Testis (tissue), 5 donors: ENCODE measurements at places on chromosomes 5 and 9. TPM values are rescaled to one million over a fixed set of nuclear protein-coding genes. Genes with fewer than 3 reads are reported as not detected.
A peak's percentile ranks its signal among the peaks of the same experiment; 100 is the strongest.

DNA sequence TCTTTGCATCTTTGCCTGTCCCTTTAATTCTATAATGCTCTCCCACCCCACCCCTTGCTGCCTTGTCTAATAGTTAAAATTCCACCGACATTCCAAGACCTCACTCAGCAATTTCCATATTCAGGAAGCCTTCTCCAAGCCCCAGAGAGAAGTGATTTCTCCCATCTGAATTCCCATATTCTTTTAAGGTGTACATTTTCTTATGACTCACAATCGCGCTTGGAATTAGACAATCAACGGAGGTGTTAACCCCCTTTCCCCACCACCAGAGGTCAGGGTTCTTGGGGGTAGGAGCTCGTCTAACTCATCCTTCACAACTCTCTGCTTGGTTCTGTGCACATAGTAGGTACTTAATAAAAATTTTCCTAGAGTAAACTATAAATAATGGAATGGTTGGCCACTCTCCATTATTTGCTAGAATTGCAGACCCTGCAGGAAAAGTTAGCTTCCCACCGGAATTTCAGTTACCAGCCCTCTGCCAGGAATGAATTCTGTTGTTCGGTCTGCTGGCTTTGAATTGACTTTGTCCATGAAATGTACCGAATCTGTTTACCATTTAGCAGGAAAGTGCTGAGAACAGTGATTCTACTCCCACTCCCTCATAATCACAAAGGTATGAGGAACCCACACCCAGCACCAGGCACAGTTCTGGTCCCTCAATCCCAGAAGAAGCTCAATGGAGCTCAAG lies 5.0 kb downstream of the KCNIP1 start:
- no peak overlapping the region for H3K4me3 ChIP-seq
- H3K27ac ChIP-seq = no peak overlapping the region
- no peaks in the 10 kb centered on the region for H3K27me3 ChIP-seq

DNA sequence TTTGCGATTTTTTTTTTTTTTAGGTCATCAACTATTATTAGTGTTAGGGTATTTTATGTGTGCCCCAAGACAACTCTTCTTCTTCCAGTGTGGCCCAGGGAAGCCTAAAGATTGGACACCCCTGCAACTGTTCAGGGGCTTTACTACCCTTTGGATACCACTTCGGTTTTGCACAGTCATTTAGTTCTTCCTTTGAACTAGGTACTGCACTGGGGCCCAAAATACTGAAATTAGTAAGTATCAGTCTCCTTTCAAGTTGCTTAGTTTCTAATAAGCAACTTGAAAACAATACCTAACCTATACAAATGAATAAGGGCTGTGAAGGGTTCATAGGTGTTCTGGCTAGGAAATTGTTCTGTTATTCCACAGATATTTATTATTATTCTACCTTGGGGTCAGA lies 45.3 kb downstream of the CWC27 start:
- no peaks in the 10 kb centered on the region for H3K4me1 ChIP-seq
- H3K27ac ChIP-seq = no peak overlapping the region
- H3K27me3 ChIP-seq = no peaks in the 10 kb centered on the region
- no peak for DNase-seq
- no peak overlapping the region for H3K4me3 ChIP-seq
- no peaks in the 10 kb centered on the region for H3K36me3 ChIP-seq

The RLN1 gene
- not detected for total RNA-seq

The DBH gene
- total RNA-seq = not detected

The CD74 gene
- 223 TPM for total RNA-seq

DNA sequence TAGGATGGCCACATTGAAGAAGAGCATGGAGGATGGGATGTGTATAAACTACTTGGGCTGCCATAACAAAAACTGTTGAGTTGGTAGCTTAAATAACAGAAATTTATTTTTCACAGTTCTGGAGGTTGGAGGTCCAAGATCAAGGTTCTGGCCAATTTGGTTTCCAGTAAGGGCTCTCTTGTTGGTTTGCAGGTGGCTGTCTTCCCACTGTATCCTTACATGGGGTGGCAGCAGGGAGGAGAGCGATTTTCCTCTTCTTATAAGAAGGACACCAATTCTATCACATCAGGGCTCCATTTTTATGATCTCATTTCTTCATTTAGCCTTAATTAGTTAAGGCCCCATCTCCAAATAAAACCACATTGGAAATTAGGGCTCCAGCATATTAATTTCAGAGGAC lies 465.7 kb downstream of the GADD45G start:
- no peak for DNase-seq
- no peaks in the 10 kb centered on the region for H3K27me3 ChIP-seq
- no peaks in the 10 kb centered on the region for H3K36me3 ChIP-seq

- H3K4me3 ChIP-seq = no peak overlapping the region
- H3K4me1 ChIP-seq = no peaks in the 10 kb centered on the region
- DNase-seq = no peak
- H3K27ac ChIP-seq = no peak overlapping the region
These were observed 345.7 kb downstream of the DEPDC1B start for GRCh38 chr5:60354311-60354710.

The CORO2A gene
- total RNA-seq = 46.3 TPM

DNA sequence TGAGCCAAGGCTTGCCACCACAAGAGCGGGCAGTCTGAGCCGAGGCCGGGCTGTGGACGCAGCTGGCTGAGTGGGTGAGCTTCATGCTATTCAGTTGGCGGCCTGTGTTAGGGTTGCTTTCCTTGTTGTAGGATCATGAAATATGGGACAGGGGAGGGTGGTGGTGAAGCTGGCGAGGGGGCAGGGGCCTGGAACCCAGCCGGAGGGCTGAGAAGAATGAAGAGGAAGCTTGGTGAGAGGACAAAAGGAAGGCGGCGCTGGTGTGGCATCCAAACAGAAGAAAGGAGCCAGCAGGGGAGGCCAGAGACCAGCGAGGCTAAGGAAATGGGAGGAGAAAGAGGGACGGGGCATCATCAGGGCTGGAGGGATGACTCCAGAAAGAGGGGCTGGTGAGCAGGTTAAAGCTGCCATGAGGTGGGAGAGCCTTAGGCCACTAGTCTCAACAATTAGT lies 18.3 kb downstream of the RALGPS1 start:
- no peaks in the 10 kb centered on the region for H3K27me3 ChIP-seq
- H3K4me1 ChIP-seq = no peaks in the 10 kb centered on the region
- no peaks in the 10 kb centered on the region for H3K36me3 ChIP-seq
- no peak overlapping the region for H3K27ac ChIP-seq

GRCh38 chr5:85049020-85049419 lies 664.3 kb upstream of the EDIL3 start:
- DNase-seq = peak; percentile 16
- H3K36me3 ChIP-seq = no peaks in the 10 kb centered on the region
- H3K27me3 ChIP-seq = no peaks in the 10 kb centered on the region

GRCh38 chr9:116524778-116525470 lies 162.2 kb upstream of the TRIM32 start:
- H3K4me3 ChIP-seq = no peak overlapping the region
- no peaks in the 10 kb centered on the region for H3K27me3 ChIP-seq
- H3K27ac ChIP-seq = no peak overlapping the region
- DNase-seq = no peak

The BAAT gene
- not detected for total RNA-seq

DNA sequence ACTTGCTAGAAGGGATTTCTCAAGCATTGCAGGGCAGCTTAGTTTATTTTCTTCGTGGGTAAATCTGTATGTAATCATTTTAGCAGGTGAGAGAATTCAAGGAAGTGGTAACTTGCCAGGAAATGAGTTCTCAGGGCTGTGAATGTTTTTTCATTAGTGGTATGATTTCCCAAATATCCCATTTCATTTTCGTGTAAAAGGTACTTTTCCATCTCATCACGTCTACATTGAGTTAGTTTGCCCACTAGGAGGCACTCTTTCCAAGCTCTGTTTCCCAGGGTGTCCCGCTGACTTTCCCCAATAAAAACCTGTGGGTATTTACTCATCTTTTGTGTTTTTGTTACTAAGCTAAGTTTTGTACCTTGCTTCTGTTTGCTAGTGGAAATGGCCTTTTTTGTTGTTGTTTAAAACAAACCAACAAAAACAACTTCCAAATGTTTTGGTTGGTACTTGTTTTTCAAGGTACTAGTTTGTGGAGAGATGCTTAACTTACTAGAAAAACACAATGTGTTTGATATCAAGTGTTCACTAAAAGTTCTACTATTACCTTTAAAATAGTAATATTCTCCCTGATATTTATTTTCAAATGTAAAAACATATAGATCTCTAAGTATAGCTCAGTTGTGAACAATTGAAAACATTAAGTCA lies 373.6 kb downstream of the ADGRV1 start:
- peak; percentile 61 for DNase-seq
- no peak overlapping the region for H3K4me3 ChIP-seq
- H3K27ac ChIP-seq = no peak overlapping the region
- H3K36me3 ChIP-seq = no peaks in the 10 kb centered on the region

The SLC6A19 gene
- 0.68 TPM for total RNA-seq

- peaks cover 43% of the 10 kb centered on the region for H3K4me1 ChIP-seq
- no peak overlapping the region for H3K4me3 ChIP-seq
- H3K27ac ChIP-seq = no peak overlapping the region
- no peaks in the 10 kb centered on the region for H3K36me3 ChIP-seq
- H3K27me3 ChIP-seq = no peaks in the 10 kb centered on the region
- no peak for DNase-seq
These were observed 191.7 kb downstream of the AOPEP start for GRCh38 chr9:94918038-94918753.

DNA sequence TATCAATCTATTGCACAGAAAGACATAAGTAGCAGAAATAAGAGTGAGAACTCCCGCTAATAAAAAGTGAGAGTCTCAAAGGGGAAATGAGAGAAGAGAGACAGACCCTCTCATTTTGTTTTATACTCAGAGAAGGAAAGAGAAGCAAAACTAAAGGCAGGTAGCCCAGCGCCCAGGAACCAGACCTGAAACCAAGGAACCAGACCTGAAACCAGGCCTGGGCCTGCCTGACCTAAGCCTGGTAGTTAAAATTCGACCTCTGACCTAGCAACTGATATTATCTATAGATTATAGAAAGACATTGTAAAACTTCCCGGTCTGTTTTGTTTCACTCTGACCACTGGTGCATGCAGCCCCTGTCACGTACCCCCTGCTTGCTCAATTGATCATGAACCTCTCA lies 134.5 kb upstream of the SEMA6A start:
- no peaks in the 10 kb centered on the region for H3K36me3 ChIP-seq
- DNase-seq = no peak
- no peaks in the 10 kb centered on the region for H3K27me3 ChIP-seq
- no peak overlapping the region for H3K27ac ChIP-seq
- H3K4me3 ChIP-seq = no peak overlapping the region

- H3K27me3 ChIP-seq = no peaks in the 10 kb centered on the region
- no peak for DNase-seq
- H3K27ac ChIP-seq = no peak overlapping the region
- H3K4me3 ChIP-seq = no peak overlapping the region
- H3K36me3 ChIP-seq = no peaks in the 10 kb centered on the region
- no peaks in the 10 kb centered on the region for H3K4me1 ChIP-seq
These were observed 9.3 kb upstream of the ACSL6 start for GRCh38 chr5:132020568-132021339.

GRCh38 chr9:110143950-110144545 lies 63.9 kb downstream of the C9orf152 start:
- no peaks in the 10 kb centered on the region for H3K36me3 ChIP-seq
- no peak overlapping the region for H3K27ac ChIP-seq
- H3K4me3 ChIP-seq = no peak overlapping the region
- H3K4me1 ChIP-seq = no peaks in the 10 kb centered on the region
- no peak for DNase-seq

DNA sequence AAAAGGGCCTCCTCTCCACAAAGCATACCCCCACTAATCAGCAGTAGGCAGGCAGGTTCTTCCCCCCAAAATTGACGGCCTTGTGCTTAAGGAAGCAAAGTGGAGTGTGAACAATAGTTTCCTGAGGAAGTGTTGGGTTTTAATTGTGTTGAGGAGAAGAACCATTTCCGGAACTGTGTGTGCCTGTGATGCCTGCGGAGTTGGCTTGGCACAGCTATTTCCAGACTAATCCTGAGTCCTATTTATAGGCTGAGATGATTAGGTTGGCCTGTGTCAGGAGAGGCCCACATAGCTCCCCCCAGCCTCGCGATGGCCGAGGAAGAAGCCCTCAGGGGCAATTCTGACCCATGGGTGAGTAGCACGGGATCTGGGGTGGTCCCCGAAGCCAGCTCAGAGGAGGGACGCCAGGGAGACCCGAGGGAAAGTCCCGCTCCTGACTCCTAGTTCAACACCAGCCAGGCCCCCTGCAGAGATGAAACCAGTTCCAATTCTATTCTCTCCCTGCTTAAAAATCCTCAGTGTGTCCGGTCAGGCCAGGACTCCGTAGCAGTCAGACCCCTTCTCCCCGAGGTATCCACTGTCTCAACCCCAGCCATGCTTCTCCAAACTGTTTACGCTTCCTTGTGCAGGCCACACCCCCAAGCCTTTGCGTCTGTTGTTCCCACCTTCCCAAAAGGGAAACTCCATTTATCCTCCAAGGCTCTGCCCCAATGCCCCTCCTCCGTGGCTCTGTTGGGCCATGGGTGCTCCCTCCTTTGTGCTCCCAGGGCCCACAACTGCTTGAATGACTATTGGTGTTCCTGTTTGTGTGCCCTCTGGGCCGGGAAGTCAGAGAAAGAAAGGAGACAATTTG lies 18.1 kb downstream of the GSN start:
- peak; percentile 78 for DNase-seq
- H3K27me3 ChIP-seq = no peaks in the 10 kb centered on the region
- no peaks in the 10 kb centered on the region for H3K36me3 ChIP-seq
- H3K4me1 ChIP-seq = peaks cover 93% of the 10 kb centered on the region
- H3K4me3 ChIP-seq = no peak overlapping the region

- DNase-seq = no peak
- no peaks in the 10 kb centered on the region for H3K27me3 ChIP-seq
These were observed 330.7 kb upstream of the POU5F2 start for GRCh38 chr5:94072116-94072515.

GRCh38 chr5:59299006-59299405 lies 594.5 kb downstream of the PDE4D start:
- no peaks in the 10 kb centered on the region for H3K36me3 ChIP-seq
- DNase-seq = no peak
- no peak overlapping the region for H3K4me3 ChIP-seq
- no peaks in the 10 kb centered on the region for H3K27me3 ChIP-seq
- H3K27ac ChIP-seq = no peak overlapping the region
- H3K4me1 ChIP-seq = no peaks in the 10 kb centered on the region

DNA sequence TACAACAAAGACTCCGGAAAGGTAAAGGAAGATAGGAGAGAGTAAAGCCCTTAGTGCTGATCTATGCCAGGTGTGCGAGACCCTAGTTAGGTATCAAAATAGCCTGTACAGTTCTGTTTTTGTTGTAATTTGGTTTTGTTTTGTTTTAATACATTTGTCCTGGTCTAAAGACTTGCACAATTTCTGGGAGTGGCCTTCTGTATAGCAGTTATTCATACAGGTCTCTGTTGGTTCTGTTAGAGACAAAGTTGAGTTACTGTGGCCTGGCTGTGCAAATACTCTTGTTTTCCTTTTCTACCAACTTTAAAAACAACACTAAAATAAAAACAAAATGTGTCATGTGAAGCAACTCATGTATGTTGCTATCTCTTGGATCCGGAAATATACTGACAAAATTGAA lies 163.6 kb downstream of the COMMD10 start:
- no peak overlapping the region for H3K4me3 ChIP-seq
- H3K27me3 ChIP-seq = no peaks in the 10 kb centered on the region
- no peaks in the 10 kb centered on the region for H3K36me3 ChIP-seq
- no peak overlapping the region for H3K27ac ChIP-seq
- H3K4me1 ChIP-seq = no peaks in the 10 kb centered on the region
